ENCODE measurements at places on chromosomes 16 and 17. TPM values are rescaled to one million over a fixed set of nuclear protein-coding genes. Genes with fewer than 3 reads are reported as not detected.

DNA sequence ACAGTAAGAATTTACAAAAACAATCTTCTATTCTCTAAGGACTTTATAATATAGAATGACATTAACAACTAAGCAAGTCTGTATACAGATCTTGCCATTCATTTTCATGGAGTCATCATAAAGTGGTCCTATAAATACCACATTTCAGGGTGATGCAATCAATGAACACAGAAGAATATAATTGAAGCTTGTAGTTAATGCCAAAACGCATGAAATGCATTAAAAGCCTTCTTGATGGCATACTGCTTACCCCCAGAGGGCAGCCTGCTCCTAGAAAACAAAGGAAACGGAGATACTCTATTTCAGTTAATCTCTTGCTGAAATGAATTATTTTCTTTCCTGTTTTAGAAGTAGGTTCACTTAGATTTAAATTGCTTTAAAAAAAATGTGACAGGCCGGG lies 45.2 kb upstream of the STAC2 start:
- no peak for DNase-seq

Gene FGF11
- 8.6 TPM for polyA plus RNA-seq

DNA sequence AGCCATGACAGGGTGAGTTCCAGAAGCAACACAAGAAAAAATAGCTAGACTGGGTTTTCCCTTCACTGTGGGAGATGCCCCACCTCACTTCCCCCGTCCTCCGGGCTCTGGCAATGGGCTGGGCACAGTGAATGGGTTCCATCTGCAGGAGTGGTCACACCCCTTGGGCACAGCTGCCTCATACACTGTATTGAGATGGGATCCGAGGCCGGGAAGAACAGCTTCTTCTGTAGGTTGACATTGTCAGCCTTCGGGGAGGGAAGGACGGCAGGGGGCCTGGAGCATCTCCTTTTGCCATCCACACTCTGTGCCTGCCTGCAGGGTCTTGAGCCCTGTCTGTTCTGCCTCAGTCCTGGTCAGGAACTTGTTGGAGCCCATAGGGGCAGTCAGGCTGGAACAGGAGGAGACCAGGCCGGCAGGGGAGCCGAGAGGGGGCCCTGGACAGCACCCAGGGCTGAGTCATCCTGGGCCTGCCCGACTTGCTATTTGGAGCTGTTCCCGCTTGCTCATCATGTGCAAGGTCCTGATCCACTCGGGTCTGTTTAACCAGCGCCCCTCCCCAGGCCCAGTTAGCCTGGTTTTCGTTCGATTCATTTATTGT lies 286.7 kb downstream of the SEC14L1 start:
- DNase-seq = no peak

Gene SPNS1
- 61.7 TPM for polyA plus RNA-seq

DNA sequence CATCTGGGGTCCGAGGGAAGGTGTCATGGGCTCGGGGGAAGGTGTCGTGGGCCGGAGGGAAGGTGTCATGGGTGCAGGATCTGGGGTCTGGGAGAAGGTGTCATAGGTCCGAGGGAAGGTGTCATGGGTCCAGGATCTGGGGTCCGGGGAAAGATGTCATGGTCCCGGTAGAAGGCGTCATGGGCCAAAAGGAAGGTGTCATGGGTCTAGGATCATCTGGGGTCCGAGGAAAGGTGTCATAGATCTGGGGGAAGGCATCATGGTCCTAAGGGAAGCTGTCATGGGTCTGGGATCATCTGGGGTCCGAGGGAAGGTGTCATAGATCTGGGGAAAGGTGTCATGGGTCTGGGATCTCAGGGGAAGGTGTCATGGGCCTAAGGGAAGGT lies 942 bp downstream of the RAB40C start:
- DNase-seq = no peak
